ENCODE measurements at places on chromosomes 2 and 18.

DNA sequence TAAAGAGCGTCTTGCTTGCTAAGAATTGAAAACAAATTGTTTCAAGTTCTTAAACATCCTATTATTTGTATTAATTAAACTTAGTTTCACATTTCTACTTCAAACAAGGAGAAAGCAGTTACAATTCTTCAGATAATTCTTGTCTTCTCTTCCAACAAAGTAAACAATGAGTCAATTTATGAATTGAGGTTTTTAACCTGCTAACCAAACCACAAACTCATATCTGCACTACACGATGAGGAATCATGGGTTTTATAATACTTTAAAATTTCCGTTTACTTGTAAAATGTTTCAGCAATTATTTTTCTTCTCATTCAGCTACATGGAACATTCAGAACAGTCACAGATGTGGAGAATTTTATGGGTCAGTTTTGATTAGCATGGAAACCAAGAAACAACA lies 114.2 kb downstream of the SPIRE1 start:
- peak; percentile 24 for DNase-seq

DNA sequence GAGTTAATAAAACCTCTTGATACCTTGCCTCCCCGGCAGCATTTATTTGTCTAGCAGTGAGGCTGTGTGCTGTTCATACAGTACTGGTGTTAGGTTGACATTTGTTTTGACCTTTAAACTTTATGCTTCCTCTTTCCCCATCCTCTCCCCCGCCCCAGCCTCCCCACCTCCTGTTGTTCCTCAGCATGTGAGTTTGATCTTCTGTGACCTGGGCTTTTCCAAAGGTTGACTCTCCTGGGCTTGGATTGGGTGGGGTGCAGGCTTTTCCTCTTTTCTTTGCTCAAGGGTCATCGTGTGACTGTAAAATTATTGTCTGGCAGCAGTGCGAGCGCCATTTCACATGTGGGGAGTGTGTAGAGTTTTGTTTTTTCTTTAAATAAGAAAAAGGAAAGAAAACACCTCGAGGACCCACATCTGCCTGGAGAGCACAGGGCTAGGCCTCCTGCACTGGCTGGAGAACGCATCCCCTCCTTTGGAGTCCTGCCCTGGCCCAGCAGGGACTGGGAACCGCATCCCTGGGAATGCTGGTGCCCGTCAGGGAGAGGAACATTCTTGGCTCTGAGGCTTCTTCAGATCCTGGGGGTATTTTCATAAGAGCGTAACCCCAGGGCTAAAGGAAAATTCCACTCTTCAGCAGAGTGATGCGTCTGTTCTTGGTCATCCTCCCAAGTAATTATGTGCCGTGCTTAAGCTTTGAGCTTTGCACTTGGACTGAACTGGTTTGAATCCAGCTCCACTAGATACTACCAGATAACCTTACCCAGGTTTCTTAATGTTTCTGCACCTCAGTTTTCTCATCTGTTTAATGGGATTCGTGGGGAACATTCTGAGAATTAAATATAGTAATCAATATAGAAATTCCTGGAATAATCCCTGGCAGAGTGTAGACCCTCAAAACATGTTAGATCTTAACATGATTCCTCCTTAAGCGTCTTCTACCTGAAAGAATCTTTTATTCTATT lies 91.5 kb downstream of the SETBP1 start:
- peak; percentile 73 for DNase-seq

GRCh38 chr2:236661762-236662110 lies 92.1 kb downstream of the ACKR3 start:
- no peak for DNase-seq

DNA sequence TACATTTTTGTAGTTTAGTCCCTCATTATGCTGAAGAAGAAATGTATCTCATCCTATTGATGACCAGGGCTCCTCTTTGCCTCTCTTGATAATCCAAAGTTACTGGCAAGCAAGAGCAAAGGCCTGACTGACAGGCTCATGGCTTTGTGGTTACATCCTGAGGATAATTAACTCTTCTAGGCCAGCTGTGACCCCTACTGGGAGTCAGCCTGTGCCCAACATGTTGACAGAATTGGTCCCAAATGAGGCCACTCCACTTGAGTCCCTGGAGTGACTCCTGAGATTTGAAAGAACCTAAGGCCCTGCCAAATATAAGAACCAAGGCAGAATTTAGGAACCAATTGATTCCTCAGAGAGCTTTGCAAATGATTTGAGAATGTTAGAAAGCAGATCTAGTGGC lies 973.8 kb upstream of the CELF4 start:
- no peak for DNase-seq

DNA sequence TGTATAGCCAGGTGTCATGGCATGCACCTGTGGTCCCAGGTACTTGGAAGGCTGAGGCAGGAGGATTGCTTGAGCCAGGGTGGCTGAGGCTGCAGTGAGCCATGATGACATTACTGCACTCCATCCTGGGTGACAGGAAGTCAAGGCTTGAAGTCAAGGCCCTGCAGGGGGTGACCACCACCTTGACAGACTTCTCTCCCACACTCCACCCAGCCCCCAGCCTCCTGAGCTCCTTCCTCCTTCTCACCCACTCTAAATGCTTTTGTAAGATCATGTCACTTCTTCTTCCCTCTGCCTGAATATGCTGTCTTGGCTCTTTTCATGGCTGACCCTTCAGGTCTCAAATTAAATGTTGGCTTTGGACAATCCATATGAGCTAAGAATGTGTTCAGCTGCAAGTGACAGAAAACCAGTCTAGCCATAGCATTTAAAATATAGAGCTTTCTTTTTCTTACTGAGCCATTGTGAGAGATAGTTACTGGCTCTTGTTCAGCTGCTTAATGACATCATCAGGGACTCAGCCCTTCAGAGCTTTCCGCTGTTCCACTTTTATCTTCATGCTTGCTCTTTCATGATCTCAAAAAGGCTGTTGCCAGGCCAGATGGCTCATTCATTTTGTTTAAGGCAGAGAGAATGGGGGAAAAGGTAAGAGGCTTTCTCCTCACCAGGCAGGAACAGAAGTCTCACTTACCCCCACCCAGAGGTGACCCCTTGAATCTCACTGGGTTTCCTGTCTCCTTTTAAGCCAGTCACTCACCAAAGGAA lies 36.7 kb upstream of the TTC39C start:
- DNase-seq = no peak

DNA sequence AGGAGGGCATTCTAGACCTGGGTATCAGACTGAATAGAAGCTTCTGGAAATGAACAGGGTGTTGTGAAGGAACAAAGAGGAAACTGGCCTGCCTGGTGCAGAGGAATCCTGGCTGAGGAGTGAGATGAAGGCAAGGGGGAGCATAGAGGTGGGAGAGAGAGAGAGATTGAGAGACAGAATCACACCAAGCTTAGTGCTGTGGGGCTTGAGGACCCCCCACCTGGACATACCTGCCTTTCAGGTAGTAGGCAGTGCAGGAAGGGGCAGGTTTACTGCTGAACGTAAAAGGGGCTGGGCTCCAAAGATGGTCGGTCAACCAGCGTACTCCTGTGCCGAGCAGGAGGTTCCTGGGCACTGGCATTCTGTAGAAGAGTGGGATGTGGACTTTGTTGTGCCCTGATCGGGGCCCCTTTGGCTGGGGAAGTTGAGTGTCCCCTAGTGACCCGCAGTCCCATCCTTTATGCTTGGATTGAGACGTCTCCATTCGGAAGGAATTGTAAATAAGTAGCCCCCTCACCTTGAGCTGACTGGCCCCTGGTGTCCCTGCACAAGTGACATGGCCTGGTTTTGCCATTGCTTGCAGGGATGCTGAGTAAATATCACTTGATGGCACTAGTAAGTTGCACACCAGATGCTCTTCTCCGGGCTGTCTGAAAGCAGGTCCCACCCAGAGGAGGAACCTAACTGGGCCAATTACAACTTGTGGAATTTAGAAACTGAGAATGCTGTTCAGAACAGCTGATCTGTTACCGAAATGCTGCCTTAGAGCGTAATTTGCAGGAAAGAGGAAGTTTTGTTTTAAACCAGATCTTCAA lies 1.4 kb downstream of the UBE2F start:
- peak; percentile 63 for DNase-seq

DNA sequence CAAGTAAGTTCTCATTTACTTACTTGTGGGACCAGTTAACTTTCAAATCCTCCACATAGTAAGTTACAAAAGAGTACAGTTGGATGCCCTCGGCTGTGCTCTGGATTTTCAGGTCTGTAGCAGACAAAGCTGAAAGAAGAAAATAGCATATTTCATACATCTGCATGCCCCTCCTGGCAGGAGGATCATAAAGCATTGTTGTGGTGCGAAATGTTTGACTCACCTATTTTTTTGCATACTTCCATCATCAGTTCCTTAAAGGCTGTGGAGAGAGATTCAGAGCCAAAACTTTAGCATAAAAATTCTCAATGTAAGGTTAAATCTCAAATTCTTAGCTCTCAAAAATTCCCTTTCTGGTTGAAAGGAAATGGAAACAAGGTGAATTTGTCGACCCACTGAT lies 70.8 kb upstream of the LPIN2 start:
- DNase-seq = no peak

GRCh38 chr18:49486134-49486533 lies 900 bp downstream of the C18orf32 start:
- no peak for DNase-seq

DNA sequence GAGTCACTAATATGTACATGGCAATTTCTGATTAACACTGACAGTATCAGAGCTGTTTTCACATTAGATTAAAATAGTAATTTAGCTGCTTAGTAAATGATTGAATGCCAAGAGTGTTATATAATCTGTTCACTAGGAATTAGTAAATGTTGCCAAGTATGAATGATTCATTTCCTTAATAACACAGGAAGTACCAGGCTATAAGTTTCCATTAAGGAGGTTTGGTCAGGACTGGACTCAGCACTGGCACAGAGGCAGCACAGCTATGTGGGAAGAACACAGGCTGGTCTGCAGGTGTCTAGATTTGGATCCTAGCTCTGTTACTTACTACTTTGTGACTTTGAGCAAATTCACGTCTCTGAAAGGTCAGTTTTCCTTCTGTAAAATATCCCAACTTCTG lies 97.2 kb downstream of the TDRD15 start:
- peak; percentile 26 for DNase-seq

DNA sequence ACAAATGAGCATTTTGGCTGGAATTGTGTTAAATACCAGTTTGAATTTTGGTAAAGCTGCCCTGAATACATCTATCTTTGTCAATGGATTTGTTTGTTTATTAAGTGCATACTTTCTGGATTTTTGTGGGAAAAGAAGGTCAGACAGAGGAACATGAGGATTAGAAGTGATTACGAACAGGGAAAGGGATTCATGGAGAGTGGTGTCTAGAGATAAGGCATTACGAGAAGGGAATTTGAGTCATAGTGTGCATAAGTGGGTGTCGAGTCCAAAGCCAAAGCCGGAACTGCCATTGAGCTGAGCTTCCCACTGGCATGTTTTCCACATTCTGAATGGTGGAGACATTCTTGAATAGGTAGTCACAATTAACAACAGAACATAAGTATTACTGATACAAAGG lies 68.9 kb upstream of the EFEMP1 start:
- peak; percentile 100 for DNase-seq

DNA sequence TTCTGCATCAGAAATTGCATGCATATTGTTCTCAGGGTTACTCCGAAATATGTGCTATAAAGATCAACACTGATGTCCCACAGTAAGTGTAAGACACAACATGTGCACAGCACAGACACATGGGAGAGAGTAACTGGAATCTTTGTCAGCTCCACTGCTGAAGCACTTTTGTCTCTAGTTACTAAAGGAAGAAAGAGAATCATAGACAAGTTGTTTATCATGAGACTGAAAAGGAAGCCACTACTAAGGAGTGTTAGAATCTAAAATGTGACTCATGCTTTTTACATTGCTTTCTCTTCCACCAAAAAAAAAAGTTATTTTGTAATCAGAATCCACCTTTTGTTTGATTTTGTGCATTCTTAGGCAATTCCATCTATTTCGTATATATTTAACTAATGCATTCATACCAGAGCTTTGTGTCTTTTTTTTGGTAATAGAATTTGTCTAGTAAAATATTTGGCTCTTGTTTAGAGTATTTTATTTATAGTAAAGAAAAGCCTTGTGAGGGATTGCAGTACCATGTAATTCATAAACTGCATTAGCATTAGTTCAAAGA lies 502.4 kb downstream of the FBXO15 start:
- peak; percentile 15 for DNase-seq

DNA sequence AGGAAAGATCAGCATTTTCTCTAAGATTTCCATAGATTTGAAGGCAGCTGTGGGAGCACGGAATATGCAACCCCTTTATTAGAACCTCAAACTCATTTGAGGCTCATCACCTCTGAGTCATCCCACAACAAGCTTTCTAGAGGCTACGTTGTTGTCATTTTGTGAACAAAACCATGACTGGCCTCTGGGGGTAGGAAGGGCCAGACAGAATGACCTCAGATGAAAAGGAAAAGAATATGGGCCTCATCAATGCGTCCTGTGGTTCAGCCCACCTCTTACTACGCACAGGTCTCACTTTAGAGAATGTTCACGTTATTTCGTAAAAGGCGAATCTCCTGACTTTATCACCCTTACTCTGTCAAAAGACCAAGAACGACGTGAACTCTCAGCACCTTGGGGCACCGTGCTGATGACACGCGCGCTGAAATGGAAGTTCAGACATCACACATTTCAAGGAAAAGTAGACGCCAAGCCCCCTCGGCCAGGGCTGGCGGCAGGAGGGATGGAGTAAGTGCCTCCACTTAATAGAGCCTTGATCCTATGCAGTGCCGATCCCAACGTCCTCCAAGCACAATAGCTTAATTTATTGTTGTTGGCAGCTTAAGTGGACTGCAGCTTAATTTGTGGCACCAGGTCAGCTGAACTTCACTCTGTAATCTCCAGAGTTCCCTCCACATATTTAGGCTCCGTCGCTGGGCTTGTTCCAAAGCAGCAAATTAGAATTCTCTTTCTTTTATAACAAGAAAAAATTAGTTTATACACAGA lies 208.3 kb downstream of the EIPR1 start:
- peak; percentile 55 for DNase-seq

Measured in fibroblast of skin of back (primary cell).